ENCODE measurements at places on chromosomes 16 and 17. TPM values are rescaled to one million over a fixed set of nuclear protein-coding genes. Genes with fewer than 3 reads are reported as not detected.

- no peak for DNase-seq
Measured at GRCh38 chr16:3235856-3236669, 1.1 kb upstream of the ZNF200 start.

- no peak for DNase-seq
Measured at GRCh38 chr17:18950346-18950745, 1.6 kb upstream of the SLC5A10 start.

DNA sequence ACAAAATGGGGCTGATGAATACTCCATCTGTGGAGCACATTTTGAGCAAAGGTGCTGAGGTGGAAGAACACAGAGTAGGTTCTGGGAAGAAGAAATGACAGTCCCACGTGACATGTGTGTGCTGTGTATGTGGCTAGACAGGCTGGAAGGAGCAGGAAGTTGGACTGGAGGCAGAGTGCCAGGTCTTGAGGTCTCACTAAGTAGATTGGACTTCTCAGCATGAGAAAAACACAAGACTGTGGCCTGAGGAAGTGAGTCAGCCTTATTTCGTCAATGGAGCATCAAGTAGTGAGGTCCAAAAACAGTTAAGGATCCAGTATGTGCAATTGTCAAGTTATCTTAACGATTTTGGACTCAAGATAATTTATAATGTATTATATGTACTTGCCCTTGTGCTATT lies 736.5 kb downstream of the KCNJ2 start:
- DNase-seq: peak; percentile 68

- DNase-seq: no peak
Measured at GRCh38 chr16:80936410-80936809, 70.3 kb downstream of the CMC2 start.

- DNase-seq: no peak
Measured at GRCh38 chr17:2207815-2208515, 95.6 kb downstream of the SMG6 start.

The IKZF3 gene
- total RNA-seq: not detected

- DNase-seq: no peak
Measured at GRCh38 chr16:27312580-27313421, 973 bp upstream of the IL4R start.

GRCh38 chr17:39461926-39462569 lies 762 bp downstream of the CDK12 start:
- no peak for DNase-seq

The KNOP1 gene
- total RNA-seq: 24.3 TPM

The BMERB1 gene
- total RNA-seq: 43.7 TPM

- DNase-seq: no peak
Measured at GRCh38 chr16:57794849-57795430, 7.4 kb downstream of the KIFC3 start.

GRCh38 chr16:85398688-85399582 lies 214.2 kb upstream of the GSE1 start:
- DNase-seq: no peak

DNA sequence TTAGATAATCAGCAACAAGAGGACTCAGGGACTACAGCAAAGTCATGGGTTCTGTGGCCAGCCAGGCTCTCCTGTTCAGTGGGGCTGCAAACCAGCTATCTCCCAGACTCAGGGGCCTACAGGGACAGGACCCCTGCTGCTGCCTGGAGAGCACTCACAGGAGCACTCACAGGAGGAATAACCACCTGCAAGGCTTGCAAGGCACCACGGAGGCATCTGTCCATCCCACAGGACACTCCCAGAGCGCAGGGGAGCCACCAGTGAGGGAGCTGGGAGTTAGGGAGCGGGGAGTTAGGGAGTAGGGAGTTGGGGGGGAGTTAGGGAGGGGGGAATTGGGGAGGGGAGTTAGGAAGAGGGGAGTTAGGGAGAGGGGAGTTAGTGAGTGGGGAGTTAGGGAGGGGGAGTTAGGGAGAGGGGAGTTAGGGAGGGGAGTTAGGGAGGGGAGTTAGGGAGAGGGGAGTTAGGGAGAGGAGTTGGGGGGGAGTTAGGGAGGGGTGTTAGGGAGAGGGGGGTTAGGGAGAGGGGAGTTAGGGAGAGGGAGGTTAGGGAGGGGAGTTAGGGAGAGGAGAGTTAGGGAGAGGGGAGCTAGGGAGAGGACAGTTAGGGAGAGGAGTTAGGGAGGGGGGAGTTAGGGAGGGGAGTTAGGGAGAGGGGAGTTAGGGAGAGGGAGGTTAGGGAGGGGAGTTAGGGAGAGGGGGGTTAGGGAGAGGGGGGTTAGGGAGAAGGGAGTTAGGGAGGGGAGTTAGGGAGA lies 5.7 kb downstream of the CANT1 start:
- no peak for DNase-seq

The GPRC5C gene
- 10.4 TPM for total RNA-seq

- no peak for DNase-seq
Measured at GRCh38 chr17:6498901-6499540, 54.8 kb downstream of the PIMREG start.

DNA sequence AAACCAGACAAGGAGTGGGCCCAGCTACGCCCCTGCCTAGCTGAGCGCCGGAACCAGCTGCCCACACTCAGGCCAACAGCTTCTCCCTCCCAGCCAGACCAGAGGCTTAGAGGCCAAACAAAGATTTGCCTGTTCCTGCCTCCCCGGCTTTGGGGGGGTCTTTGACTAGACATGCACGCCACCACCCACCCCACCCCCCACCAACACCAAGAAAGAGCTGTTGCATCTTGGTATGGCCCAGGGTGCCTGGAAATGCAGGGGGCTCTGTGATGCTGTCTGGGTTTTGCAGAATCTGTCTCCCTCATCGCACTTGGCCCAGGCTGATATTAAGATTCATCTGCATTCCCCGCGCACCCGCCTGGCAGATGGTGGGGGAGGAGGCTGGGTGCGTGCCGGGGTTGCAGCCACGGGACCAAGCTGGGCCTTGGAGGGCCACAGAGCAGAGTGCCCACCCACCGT lies 1.3 kb upstream of the NXPH3 start:
- no peak for DNase-seq

The CMTM1 gene
- 3.2 TPM for total RNA-seq

DNA sequence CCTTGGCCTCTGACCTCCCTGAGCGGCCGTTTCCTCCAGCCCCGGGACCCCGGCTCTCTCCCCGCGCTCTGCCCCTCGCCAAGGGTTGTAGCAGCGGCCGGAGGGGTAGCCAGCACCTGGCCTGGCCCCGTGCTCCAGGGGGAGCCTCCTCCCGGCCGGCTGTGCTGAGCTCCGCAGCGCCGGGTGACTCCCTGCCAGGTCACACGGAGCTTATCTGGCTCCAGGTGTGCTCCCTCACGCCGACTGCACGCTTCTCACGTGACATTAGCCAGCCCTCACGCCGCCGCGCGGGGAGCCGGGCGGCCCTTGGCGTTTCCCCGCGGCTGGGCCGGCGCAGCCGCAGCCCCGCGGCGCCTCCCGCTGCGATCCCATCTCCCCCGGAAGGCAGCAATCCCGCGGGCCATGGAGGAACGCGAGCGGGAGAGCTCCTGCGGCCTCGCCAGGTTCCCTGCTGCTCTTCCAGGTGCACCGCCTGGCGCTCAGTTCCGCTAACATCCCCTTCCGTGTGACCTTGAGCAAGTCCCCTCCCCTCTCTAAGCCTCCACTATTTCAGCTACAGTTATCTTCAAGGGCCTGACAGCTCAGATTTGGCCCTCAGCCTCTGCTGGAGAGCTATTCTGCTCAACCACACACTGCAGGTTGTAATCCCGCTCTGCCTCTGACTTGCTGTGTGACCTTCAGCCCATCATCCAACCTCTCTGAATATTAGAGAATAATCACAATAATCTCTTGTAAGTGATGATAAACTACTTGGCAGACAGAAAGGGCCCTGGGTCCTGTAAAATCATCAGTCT lies 3.4 kb downstream of the MYO18A start:
- DNase-seq: no peak
